NCI-H524 treated with DMSO at 0.1 percent for 48 hours (cell line): ENCODE measurements at places on chromosomes 13 and 19.
A peak's percentile ranks its signal among the peaks of the same experiment; 100 is the strongest.

- no peak for DNase-seq
Observed at GRCh38 chr19:56360841-56361240, 32.5 kb downstream of the ZNF582 start.

GRCh38 chr13:112708560-112709240, 18.9 kb downstream of the ATP11A start:
- DNase-seq: no peak

GRCh38 chr13:40656358-40656757, 10.1 kb downstream of the FOXO1 start:
- no peak for DNase-seq

- no peak for DNase-seq
Observed at GRCh38 chr19:50255115-50255514, 51.7 kb downstream of the MYH14 start.

GRCh38 chr19:51440846-51441409, 17.3 kb downstream of the SIGLEC8 start:
- DNase-seq: no peak

DNA sequence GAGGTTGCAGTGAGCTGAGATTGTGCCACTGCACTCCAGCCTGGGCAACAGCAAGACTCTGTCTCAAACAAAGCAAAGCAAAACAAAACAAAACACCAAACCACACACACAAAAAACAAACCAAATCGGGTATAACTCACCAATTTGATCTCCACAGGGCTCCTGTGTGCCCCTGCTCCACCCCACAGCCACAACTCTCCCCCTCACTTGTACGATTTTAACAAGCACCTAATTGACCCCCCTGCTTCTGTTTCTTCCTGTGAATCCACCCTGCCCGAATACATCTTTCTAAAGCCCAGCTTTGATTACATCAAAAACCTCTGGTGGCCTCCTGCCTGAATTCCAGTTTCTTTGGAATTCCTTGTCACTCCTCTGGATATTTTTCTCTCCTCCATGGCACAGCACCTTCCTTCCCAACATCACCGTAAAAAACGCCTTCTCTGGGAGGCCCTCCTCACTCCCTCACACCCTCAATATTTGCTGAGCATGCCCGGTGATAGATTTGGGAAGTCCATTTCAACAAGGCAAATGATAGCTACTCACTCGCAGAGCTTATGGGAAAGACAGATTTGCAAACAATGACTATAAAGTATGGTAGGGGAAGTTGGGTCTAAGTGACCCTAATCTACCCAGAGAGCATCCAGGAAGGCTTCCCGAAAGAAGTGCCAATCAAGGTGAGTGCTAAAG, 11.6 kb upstream of the RANBP3 start:
- no peak for DNase-seq

GRCh38 chr19:16791942-16792341, 37.3 kb upstream of the SIN3B start:
- no peak for DNase-seq

DNA sequence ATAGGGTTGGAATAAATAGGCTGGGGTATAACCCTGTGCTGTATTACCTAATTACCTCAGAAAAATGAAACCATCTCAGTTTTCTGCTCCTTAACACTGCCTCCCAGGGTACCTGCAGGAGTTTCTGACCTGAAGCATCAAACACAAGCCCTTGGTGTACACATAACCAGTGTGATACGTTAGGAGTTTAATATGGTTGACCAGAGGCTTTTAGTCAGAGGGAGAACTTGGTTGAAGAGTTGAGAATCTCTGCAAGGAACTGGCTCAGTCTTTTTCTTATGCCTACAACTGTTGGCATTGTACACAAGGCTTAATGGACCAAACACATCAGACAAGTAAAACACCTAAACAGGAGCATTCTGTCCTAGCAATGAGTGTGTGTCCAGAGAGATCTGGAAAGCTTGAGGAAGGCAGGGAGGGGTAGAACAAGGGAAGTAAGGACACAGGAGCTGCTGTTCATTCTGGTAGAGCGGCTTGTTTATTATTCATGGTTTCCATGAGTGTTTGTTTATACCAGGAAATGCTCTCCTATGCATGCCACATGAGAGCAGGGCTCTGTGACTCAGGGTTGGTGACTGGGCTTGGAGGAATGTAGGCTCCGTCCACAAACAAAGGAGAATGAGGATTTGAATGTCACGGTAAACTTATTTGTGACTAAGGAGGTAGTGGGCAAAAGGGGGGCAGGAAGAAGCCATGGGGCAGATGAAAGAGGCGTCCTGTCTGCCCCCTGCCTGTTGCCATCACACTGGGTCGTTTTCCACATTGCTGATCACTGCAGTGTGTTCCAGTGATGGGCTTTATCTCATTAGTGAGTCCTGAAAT, 11.9 kb upstream of the SPATA13 start:
- no peak for DNase-seq

DNA sequence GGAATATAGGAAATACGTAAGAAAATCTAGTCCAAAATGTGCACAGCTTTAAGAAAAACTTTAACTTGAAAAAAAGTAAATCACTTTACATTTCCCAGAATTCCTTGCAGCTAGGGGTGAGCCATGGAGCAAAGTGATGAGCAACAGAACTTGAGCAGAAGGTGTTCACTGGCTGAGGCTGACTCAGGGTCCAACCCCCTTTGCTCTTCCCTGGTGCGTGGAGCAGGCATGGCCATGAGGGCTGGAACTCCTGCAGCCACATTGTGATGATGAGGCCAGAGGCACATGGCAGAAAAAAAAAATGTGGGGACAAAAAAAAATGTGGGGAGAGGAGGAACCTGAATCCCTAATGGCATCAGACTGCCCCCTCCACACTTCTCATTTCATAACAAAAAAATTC, 9.9 kb upstream of the PLA2G4C start:
- no peak for DNase-seq

- no peak for DNase-seq
Observed at GRCh38 chr13:112443995-112444311, 67.8 kb downstream of the SPACA7 start.

- DNase-seq: no peak
Observed at GRCh38 chr13:73288596-73288995, 229.8 kb downstream of the KLF5 start.

GRCh38 chr19:6532244-6532999, 1.6 kb downstream of the TNFSF9 start:
- no peak for DNase-seq

- DNase-seq: no peak
Observed at GRCh38 chr19:43675269-43675879, 5.4 kb upstream of the PLAUR start.

GRCh38 chr13:38730332-38730731, 43.5 kb downstream of the FREM2 start:
- DNase-seq: no peak

DNA sequence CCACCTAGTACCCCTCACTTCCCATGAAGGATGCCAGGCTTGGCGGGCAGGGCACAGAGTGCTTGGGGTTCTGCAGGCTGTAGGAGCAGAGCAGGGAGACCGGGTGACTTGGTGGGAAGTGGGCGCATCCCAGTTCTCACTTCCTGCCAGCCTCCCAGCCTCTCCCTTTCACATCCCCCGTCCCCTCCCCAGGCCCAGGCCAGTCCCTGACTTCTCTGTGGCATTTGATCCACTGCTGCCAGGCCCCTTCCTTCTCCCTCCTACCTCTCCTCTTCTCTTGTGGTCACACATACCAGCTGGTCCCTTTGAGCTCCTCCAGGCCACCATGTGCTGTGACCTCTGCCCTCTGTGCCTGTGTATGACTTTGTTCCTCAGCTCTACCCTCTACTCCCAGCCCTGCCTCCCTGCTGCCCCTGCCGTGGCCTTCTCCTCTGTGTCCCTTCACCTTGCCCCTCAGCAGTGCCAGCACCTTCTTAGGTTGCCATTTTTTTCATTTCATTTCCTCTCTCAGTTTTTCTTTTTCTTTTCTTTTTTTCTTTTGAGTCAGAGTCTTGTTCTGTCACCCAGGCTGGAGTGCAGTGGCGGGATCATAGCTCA, 19.5 kb downstream of the MYO1F start:
- no peak for DNase-seq

GRCh38 chr19:18701250-18701608, 17.7 kb downstream of the CRTC1 start:
- peak; percentile 58 for DNase-seq

DNA sequence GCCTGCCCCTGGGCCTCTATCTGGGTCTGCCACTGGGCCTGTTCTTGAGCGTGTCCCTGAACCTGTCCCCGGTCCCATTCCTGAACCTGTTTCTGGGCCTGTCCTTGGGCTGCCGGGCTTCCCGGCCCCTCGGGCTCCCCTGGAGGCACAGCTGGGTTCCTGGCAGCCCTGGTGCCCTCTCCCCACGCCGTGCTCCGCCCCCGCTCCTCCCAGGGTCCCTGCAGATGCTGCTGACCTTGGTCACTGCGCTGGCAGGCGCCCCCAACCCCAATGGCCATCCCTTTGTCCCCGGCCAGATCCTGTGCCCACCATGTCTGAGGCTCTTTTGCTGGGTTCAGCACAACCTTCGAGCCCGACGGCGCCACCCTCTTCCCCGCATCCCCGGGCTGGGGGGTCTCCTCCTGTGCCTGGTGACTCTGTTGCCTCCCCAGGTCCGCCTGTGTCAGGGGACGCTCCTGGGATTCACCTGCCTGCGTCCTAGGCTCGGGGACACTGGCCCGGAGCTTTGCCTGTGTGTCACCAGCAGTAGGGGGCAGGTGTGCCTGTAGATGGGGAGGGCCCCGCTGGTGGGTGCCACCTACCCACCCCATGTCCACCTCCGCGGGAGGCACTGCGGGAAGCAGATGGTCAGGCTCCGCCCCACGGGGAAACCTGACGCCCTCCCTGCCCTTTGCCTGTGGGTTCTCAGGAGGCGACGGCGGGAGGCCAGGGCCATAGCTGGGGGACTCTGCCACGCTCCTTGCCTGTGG, 41.0 kb upstream of the GRTP1 start:
- peak; percentile 62 for DNase-seq

GRCh38 chr13:44622708-44623107, 46.6 kb upstream of the TSC22D1 start:
- DNase-seq: no peak

DNA sequence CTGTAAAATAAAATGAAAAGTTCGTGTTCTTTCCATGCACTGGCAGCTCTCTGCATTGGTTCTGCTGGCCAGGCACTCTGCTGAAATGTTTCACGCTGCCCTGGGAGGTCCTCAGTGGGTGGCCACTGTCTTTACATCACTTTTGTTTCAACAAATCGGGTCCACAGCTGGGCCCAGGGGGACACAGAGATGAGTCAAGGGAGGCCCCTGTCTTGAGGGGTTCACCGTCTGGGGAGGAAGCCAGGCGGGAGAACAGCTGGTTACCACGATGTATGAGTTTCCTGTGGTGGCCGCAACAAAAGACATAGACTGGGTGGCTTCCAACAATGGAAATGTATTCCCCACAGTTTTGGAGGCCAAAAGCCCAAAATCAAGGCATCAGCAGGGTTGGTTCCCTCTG, 5.1 kb upstream of the KLF2 start:
- DNase-seq: no peak

DNA sequence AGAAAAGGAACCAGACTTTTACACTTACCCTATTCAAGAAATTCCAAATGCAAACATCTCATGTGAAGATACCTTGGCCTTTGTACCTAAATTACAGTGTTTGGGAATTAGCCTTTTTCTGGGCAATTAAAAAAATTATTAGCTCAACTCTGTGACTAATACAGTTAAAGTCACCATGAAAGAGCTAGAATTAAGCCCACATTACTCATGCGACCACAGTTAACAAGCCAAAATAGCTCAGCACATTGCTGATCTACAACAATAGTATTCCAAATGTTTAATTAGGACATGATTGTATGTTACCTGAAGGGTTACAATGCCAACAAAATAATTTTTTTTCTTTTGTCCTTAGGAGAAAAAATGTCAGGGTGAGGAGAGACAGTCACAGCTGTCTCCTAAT, 263.6 kb upstream of the GPC6 start:
- no peak for DNase-seq

DNA sequence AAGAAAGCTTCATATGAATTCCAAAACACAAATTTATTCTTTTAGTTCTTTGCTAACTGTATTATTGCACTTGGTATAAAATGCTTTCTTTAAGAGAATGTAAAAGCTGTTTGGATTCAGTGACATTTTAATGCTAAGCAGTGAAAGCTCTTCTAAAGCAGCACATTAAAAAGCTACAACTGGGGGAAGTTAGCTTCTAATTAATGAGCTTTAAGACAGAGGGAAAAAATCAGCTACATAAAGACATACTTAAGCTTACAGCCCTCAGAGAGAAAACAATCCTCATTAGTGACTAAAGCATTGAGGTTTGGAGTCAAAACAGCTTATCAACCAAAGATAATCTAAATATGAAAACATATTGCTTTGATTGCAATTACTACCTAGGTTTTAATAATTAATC, 1222.2 kb upstream of the SPRY2 start:
- DNase-seq: no peak

DNA sequence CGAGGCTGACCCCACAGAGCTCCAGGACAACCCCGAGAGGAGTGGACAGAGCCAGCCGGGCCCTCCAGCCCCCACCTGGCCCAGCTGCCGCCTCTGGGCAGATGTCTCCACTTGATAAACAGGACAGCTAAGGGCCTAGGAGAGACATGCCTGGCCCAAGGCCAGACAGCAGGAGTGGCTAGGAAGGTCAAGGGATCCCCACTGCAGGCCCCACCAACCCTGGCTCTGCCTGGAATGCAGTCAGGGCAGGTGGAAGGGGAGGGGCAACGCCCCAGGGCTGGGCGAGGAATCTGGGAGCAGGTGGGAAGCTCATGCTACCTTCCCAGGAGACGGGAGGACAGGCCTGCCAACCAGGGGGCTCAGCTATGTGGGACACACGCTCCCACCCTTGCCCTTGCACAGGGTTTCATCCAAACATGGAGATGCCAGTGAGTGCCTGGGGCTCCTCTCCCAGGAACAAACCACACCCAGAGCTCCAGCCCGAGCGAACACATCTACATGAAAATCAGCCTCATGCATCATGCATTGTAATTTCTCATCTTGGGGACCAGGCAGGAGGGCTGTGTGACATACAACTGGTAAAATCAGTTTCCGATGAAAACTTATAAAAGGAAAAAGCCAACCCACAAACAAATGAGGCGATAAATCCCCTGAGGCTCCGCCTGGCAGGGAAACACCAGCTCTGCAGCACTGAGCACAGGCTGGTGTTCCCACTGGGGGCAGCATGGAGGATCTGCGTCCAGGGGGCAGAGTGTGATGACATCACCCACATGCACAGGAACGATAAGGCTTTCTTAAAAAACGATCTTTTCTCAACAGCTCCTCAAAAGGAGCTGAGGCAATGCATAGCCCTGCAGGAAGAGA, 25.0 kb downstream of the SH3GL1 start:
- DNase-seq: no peak

GRCh38 chr19:12939975-12940423, 1.6 kb downstream of the CALR start:
- no peak for DNase-seq

DNA sequence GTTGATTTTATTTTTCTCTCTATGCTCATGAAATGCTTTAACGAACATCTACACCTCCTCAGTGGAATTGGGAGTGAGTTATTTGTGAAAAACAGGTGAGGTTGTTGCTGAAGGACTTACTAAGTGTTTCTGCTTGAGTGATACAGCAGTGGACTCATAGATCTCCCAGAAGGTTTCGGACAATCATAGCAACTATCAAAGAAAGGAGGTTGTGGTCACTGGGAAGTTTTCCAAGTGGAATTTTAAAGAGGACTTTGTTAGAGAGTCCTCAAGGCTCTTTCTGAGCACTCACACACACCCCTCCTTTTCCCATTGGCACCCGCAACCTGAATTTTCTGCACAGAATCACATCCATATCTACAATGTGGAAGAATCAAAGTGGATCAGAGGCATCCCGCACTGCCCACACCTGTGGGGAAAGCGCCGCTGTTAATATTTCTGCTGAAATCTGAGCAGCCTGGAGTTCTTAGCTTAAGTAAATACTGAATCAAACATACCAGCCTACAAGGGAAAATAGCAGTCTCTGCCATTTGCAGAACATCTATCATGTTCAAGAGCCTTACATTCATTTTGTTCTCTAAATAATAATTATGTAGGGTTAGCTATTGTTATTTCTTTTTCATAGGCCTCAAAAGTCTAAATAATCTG, 719.4 kb downstream of the DIAPH3 start:
- no peak for DNase-seq
